Stimulated activated memory B cell treated with anti-CD40 and anti-IgM and Interleukin-4, amounts not matched to agents 10 μg/mL and 1 μg/mL and 100 μg/mL, for 72 hours (primary cell): ENCODE measurements at places on chromosomes 5 and 9.

- peak; percentile 57 for ATAC-seq
Observed at GRCh38 chr9:122991370-122991830, 42.1 kb upstream of the GPR21 start.

- no peak for ATAC-seq
Observed at GRCh38 chr5:159712672-159713071, 203.6 kb upstream of the ADRA1B start.

DNA sequence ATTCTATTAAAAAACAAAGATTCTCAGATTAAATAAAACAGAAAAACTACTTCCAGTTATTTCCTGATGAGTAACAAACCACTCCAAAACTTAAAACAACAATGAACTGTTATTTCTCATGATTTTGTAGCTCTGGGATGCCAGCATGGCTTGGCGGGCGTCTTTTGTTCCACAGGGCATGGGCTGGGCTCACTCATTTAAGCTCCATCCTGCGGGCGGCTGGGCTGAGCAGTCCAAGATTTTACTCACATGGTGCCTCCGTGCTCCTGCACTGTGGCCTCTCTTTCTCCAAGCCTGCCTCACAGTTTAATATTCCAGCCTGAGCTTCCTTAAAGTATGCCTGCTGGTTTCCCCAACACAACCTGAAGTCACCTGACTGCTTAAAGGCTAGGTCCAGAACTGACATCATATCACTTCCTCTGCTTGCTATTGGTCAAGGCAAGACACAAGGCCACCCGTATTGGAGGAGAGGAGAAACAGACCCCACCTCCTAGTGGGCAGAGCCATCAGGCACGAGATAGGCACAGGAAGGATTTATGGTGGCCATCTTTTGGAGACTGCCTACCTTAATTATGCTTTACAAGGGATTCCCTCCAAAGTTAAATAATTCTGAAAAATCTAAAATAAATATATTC, 41.6 kb upstream of the ZBTB43 start:
- no peak for ATAC-seq

DNA sequence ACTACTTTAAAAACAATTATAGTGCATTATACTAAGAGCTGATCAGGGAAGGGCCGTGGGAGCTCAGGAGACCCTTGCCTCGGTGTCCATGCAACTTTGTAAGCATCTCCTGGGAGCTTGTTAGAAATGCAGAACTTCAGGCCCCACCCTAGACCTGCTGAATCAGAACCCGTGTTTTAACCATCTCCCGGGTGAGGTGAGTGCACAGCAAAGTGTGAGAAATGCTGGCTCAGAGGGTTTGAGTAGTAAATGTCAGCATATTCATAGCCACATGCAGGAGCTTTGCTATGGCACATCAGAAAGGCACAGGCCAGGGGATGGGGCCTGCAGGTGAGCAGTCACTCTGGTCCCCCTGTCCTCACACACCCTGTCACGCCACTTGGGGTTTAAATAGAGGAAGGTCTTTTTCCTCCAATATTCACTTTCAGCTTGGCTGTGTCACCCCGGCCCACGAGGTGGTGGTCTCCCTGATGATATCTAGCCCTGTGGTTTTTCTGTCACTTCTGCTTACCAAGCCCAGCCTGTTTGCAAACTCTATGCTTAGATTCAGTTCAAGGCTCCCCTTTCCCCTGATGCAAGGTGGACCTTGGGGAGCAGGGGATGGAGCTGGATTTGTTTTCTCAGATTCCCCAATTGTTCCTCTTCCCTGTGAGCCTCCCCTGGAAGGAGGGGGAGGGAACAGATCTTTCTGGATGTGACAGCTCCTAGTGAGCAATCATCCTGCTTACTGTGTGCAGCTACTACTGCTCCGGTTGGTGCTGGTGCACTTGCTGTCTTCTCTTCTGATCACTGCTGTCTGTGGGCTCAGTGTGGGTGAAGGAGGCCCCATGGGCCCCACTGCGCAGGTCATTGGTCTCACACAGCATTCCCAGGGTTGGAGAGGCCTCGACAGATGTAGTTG, 51.8 kb upstream of the TGFBR1 start:
- peak; percentile 44 for ATAC-seq

DNA sequence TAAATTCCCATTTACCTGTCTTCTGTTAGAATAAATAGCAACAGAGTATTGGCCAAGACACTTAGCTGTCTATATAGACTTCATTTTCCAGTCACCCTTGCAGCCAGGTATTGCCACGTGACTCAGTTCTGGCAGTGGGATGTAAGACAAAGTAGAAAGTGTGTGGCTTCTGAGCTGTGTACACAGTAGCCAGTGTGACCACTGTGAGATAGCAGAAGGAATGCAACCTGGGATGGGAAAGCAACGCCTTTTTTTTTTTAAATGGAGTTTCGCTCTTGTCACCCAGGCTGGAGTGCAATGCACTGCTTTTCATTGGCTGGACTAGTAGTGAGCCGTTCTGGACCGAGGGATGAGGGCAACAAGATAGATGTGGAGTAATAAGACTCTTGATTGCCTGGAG, 64.5 kb upstream of the UBTD2 start:
- ATAC-seq, result no peak

GRCh38 chr9:82126256-82126655, 137.7 kb downstream of the SPATA31D1 start:
- no peak for ATAC-seq

- ATAC-seq, result no peak
Observed at GRCh38 chr5:170372971-170373370, 16.2 kb downstream of the KCNMB1 start.

DNA sequence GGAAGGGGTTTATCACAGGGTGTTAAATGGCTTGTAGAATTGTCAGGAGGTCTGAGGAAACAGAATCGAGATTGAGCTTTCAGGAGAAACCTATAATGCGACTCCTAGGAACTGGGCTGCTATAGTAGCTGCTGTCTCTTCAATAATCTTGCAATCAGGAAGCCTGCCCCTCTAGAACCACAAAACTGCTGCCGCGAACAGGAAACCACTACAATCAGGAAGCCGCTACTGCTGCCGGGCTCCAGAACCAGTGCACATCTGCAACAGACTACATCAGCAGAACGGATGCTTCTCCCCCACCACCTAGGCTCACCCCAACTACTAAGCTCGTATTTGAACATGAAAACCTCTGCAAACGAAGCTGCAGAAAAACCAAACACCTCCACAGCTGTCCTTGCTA, 31.6 kb downstream of the TNFSF8 start:
- ATAC-seq, result peak; percentile 90

DNA sequence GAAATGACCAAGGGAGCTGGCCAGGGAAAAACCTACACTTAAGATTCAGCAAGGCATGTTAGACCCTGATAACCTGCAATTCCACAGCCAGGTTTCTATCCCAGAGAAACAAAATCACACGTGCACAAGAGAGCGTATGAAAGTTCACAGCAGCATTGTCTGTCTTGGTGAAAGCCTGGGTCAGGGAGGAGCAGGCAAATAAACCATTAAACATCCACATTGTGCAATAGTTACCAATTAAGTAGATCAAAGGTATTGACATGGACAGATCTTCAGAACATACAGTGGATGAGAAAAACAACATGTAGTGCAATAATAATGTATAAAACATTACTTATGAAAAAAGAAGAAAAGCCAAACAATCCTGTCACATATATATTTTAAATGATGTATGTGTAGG, 15.9 kb upstream of the GPX3 start:
- ATAC-seq, result no peak

DNA sequence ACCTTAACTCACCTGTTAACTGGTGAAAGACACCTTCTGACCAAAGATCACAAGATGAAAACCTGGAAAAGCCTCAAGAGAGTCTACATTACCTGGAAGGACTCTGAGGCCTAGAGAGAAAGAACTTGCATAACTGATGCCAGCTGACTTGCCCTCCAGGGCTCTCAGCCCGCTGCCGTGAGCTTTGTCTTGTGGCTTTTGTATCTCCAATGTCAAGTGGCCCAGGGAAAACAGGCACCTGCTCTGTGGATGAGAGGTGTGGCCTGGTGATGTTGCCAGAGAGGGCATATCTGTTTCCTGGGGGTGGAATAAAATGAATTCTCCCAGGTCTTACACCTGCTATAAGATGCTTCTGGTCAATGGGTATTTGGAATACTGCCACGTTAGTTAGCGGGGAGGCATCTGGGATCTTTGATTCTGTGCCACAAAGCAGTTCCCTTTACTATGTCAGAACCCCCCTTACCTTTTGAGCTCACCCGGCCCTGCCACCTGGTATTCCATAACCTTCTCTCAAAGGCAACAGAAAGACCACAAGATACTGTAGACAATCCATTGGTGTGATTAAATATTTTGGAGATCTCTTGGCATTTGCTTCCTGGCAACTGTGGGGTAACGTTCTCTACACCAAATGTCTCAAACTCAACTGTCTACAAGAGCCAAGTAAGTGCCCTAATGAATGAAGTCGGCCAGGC, 54.9 kb upstream of the N4BP3 start:
- no peak for ATAC-seq

DNA sequence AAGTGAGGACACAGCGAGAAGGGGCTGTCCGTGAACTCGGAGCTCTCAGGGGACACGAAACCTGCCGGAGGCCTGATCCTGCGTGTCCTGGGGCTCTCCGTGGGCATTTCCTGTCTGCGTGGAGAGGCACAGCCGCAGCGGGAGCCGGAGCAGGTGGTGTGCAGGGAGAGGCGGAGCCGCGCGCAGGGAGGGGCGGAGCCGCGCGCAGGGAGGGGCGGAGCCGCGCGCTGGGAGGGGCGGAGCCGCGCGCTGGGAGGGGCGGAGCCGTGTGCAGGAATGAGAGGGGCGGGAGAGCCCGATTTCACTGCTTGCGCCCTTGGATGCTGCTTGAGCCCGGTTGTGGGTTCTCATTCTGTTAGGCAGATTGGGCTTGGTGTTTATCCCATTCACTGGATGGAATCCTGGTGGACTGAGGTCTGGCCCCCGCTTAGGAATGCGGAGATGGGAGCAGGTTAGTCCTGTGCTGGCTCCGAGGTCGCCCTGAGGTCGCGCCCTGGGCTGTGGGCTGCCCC, 26.7 kb downstream of the NDUFS6 start:
- no peak for ATAC-seq

DNA sequence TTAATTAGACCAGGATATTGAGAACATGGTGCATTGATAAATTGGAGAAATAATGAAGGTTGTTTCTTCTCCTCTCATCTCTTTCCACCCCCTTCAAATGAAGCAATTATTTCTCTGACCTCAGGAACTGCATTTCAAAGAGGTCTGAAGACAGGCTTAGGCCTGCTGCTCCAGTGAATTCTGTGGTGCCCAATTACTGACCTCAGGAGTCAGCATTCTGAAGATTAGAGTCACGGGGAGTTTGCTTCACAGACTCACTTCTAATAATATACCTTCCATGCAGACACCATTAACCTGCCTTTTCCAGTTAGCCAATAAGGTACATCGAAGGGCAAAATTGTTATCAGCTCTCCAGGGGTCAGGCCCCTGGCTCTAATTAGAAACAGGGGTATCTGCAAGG, 270.9 kb downstream of the GAS1 start:
- no peak for ATAC-seq

GRCh38 chr9:136856541-136857141, 4.5 kb downstream of the MAMDC4 start:
- ATAC-seq, result no peak

DNA sequence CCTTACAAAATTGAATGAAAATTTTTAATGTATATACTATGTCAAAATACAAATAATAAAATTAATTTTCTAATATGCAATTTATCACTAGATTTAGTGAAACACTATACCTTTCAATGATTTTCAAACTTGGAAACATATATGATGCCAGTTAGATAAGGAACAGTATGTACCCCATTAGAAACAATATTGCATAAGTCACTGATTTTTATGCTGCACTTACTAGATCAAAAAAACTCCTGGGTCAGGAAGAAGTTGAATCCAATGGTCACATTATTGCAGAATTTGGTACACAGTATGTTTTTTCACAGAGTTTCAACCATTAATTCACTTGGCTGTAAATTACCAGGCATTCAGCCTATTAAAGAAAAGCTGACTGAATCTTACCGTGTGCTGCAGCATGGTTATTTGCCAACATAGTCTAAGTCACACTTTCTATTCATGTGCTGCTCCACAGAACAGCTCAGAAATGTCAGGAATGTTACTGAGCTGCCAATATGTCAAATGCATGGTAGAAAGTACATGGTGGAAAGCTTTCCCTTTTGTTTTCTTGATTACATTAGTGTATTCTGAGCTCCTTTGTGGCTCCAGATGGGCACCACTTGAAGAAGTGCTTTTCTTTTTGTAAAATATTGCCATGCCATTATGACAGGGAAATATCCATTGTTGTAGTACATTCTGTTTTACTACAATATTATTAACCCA, 9.9 kb upstream of the PRR16 start:
- ATAC-seq, result no peak

- ATAC-seq, result peak; percentile 43
Observed at GRCh38 chr9:76651119-76651705, 113.0 kb upstream of the PCA3 start.
